ENCODE measurements at places on chromosomes 11 and 22.

GRCh38 chr11:130555251-130555841 lies 106.9 kb downstream of the ADAMTS15 start:
- DNase-seq: no peak

DNA sequence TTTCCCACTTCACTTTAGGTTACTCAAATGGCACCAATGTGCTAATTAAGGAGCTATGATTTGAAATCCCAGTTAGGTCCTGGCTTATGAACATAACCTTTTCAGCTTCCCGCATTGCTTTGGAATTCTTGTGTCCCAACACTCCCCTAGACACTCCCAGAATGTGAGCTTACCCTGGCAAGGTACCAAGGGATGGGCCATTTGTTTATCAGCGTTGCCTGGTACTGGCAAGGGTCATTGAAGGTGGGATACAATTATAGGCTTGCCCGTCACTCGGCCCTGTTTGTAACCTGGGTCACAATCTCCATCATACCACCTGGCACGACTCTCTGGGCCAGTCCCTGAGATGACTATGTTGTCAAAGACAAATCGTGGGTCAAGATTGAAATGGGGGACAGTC lies 5.4 kb downstream of the CSRP3 start:
- no peak for DNase-seq

DNA sequence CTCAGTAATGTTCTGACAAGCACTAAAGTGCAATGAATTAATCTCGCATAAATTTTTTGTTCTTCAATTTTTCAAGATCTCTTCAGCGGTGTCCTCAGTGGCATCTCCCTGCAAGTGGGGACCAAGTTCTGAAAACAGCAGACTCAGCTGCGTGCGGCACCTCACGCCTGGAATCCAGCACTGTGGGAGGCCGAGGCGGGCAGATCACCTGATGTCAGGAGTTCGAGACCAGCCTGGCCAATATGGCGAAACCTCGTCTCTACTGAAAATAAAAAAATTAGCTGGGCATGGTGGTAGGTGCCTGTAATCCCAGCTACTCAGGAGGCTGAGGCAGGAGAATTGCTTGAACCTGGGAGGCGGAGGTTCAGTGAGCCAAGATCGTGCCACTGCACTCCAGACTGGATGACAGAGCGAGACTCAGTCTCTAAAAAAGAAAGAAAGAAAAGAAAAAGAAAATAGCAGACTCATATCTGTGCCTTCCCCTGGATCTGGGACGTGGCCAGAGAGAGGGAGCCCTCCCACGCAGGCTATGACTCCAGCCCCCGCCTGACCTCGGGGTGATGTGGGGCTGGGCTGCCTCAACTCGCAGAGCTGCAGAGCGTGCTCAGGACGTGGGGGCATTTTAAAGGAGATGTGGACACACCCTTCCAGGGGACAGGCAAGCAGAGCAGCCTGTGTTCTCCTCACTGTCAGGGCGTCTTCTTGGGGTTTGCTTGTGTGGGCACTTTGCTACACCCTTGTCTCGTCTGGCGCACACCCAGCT lies 346.6 kb downstream of the BRD1 start:
- no peak for DNase-seq

DNA sequence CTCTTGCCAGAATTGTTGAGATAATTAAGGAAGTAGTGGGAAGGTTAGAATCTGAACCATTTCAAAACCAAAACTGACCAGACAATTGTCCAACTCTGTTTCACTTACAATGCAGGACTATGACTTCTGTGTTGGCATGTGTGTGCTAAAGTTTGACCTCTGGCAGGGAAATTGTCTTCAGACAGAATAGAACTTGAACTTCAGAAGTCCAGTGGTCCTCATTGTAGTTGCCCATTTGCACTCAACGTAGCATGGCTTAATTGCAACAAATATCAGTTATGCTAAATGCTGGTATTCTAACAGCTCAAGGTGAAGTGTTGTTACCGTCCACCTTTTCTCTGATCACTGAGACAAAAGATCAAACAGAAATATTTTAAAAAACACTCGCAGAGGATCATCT lies 47.2 kb downstream of the BLID start:
- DNase-seq: no peak

DNA sequence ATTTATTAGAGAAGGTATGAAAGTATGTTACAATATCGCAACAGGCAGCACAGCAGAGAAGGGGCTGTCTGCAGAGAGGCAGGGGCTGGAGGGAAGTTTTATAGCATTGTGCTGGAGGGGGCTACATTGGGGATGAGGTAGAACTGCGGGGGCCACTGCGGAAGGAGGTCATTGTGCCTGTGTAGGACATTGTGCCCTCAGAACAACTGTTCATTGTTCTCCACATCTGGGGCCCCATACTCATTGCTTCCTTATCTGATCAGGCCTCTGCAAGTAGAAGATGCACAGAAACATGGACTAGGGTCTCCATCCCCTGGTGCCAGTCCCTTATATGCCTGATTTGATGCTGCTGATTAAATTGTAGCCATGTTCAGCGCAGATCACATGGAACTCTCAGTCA lies 12.1 kb downstream of the NADSYN1 start:
- peak; percentile 3 for DNase-seq

- DNase-seq: no peak
Observed at GRCh38 chr11:28520291-28520690, 412.1 kb downstream of the METTL15 start.

DNA sequence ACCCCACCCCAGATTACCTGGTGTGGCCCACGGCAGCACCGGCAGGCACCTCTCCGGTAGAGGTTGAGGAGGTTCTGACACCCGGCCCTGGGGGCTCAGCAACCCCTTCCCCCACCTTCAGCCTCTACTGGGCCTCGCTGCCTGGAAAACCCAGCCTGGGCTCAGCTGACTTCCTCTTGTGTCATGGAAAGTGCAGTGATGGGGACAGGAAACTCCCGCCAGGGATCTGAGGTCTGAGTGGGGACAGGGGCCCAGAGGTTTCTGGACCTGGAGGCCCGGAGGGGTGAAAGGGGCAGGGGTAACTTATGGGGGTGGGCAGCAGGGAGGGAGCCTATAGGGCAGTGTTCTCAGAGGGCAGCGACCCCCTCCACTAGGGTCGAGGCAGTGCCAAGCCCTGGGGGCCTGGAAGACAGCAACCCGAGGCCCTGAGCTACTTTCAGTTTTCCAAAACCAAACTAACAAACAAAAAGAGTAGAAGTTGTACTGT lies 10.0 kb upstream of the CD5 start:
- DNase-seq: no peak

DNA sequence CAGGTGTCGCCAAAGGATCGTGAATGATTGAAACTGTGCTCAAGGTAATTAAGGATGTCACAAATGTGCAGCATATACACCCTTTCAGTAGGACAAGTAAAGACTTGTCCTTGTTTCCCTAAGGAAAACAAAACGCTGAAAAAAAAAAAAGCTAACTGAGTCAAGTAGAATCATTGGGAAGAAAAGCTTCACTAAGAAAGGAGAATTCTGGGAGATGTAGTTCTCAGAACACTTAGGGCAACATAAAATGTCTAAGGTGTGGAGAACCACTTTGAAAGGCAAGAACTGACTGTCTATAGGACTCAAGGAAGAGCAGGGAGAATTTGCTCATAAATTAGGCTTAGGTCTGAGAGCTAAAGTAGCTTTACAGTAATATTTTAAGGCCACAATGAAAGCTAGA lies 2.9 kb upstream of the OR5T1 start:
- DNase-seq: no peak

DNA sequence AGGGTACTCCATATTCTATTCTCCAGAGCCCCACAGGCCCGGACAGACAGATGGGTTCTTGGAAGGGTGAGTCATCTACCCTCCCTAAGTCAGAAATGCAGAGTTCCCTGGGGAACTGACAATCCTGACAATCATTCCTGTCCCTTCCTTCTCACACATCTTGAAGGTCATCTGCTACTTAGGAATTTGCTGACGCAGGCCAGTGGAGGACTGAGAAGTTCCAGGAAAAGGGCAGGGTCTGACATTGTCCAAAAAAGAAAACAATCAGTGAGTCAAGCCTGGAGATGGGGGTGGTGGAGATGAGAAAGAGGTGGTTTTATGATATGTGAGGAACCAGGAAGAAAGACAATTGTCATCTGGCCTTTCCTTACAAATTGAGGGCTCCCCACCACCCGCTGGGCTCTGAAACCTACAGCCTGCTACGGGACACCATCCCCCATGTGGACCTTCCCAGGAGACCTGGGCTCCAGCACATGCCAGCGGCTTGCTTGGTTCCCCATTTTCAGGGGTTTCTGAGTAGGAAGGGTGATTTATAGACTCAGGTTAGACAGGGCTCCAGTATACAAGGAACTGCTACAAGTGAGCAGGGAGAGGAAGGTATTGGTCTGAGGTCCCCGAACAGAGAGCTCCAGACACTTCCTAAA lies 12.9 kb downstream of the CD59 start:
- DNase-seq: no peak

- DNase-seq: no peak
Observed at GRCh38 chr11:22976146-22976545, 115.9 kb upstream of the CCDC179 start.

- DNase-seq: no peak
Observed at GRCh38 chr11:65662247-65662798, 393 bp downstream of the RELA start.

DNA sequence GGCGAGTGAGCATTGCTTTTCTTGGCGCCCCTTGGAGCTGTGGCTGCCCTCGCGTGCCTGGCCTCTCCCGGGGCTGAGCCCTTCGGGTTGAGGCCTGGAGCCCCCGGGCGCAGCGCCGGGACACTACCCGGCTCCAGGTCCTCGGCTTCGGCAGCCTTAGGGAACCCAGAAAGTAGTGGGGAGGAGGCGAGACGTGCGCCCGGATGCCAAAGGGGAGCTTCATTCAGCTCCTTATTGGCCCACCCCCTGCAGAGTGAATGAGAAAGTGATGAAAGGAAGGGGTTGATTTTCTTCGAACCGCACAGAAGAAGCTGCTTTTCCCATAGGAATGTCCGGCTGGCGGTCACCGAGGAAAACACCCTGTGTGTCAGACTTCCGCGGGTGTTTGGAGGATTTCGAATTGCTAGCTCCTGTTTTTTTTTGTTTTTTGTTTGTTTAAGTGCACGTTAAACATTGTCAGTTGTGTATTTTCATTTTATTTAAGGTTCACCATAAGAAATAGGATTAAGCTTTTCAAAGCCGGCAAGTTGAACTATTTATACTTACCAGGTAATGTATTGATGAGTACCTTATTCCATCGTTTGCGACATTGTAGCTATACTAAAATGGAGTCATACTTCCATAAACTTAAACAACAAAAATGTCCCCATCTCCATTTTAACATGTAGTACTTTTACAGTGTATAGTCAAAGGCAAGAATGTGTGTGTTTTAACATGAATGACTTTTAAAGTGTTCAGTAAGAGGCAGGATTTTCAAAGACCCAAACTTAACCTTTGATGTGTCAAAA lies 841 bp upstream of the EIF4G2 start:
- no peak for DNase-seq

- no peak for DNase-seq
Observed at GRCh38 chr11:47181271-47181670, 4.6 kb upstream of the ARFGAP2 start.

DNA sequence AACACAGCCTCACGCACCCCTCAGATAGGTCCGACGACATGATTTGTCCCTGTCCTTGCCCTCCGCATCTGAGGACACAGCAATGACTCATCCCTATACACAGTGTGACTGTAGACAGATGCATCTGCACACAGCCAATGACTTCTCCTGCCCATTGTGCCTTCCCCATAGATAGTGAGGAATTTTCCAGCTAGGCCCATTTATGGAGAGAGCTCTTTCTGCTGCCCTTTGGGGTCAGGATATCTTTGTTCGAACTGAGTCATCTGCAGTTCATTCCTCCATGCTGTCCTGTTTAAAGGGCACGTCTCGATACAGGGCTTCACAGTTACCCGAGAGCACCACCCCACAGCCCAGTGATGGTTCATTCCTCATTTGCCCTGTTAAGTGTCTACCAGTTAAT lies 96.7 kb downstream of the LARGE1 start:
- DNase-seq: no peak

- DNase-seq: no peak
Observed at GRCh38 chr11:133669371-133670053, 137.2 kb upstream of the OPCML start.

DNA sequence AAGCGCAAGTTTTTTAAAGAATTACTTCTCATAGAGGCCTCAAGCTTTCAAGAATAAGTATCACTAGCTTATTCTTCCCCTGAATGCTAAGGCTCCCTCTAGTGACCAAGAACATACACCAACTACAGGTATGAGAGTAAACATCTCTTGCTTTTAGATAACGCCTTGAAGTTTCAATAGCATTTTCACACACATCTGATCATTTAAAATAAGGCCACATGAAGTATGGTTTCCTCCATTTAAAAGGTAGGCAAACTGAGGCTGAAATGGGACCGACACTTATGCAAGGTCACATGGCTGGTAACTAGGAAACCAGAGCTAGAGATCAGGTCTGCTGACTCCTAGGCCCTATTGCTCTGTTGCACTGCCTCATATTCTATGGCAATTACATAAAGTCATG lies 66.5 kb downstream of the CCDC34 start:
- DNase-seq: no peak

DNA sequence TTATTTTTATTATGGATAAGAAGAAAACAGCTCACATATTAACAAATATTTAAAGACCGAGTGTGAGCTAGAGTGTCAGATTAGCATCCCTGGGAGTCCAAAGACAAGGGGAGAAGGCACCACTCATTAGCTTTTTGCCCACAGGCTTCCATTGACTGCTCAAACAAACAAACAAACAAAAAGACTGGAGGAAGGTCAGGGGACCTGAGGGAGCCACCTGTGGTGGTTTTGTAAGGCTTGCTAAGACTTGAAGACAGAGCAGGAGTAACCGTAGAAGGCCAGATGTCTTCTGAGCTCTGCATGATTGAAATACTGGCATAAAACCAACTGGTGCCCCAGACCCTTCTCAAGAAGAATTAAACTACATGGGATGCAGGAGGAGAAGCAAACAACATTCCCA lies 395.2 kb upstream of the CNTN5 start:
- no peak for DNase-seq

GRCh38 chr11:78310500-78310909 lies 107.1 kb downstream of the GAB2 start:
- no peak for DNase-seq

- DNase-seq: no peak
Observed at GRCh38 chr22:22235558-22235957, 9.0 kb upstream of the VPREB1 start.

DNA sequence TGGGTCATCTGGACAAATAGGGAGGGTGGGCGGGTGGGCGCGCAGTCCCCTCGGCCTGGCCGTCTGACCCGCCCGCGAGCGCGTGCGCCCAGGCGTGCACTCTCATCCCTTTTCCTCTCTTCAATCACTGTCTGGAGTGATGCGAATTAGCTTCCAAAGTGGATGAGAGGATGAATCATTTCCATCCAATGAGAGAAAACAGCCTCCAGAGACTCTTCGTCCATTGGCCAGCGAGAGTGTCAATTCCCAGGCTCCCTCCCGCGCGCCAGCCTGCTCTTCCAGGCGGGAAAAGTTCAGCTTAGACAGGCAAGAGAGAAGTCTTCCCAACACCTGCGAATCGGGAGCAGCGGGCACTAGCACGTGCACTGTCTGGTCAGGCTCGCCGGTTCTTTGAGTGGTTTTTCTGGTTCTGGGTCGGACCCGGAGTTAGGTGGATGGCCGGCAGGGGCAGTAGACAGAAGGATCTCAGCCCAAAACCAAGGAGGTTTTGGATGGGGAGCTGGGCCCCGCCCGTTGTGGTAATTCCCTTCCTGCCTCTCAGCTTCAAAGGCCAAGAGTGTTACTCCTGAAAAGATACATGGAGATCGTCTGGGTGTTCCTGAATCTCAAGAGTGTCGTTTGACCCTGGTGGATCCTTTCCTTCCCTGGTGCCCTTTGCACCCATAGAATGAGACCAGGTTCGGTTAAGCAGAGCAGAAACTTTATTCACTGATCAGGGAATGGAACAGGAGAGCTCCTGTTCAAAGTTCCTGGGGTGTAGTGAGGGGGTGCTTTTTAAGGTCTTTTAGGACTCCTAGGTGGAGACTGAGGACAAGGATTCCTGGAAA lies 33.4 kb upstream of the GLYATL1 start:
- peak; percentile 86 for DNase-seq
